ENCODE measurements at places on chromosomes 4 and X.
A peak's percentile ranks its signal among the peaks of the same experiment; 100 is the strongest.

- DNase-seq: peak; percentile 35
These were observed 159.6 kb upstream of the CTSO start for GRCh38 chr4:156113138-156113765.

DNA sequence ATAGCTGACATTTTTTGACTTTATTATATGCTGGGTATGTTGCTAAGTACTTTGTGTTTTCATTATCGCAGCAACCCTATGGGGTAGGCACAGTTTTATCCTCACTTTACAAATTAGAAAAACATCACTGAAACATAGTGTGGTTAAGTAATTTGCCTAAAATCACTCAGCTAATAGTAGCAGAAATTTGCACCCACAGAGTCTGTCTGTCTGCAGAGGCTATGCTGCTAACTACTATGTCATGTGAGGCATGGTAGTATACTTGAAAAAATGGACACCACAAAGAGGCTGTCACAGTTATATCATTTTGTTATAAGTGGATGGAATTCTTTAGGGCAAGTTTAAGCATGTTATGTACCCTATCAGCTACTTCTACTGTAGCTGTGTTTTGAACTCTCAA lies 69.0 kb downstream of the STAG2 start:
- no peak for DNase-seq

- peak; percentile 62 for DNase-seq
These were observed 38.6 kb upstream of the AMELX start for GRCh38 chrX:11254417-11255109.

GRCh38 chrX:10062980-10063379 lies 93.8 kb upstream of the CLCN4 start:
- no peak for DNase-seq

GRCh38 chr4:26061248-26061986 lies 147.4 kb downstream of the SMIM20 start:
- peak; percentile 65 for DNase-seq

- DNase-seq: peak; percentile 69
These were observed 255.8 kb downstream of the COL25A1 start for GRCh38 chr4:109046471-109047201.

GRCh38 chrX:1137531-1137930 lies 74.9 kb downstream of the CRLF2 start:
- DNase-seq: no peak

DNA sequence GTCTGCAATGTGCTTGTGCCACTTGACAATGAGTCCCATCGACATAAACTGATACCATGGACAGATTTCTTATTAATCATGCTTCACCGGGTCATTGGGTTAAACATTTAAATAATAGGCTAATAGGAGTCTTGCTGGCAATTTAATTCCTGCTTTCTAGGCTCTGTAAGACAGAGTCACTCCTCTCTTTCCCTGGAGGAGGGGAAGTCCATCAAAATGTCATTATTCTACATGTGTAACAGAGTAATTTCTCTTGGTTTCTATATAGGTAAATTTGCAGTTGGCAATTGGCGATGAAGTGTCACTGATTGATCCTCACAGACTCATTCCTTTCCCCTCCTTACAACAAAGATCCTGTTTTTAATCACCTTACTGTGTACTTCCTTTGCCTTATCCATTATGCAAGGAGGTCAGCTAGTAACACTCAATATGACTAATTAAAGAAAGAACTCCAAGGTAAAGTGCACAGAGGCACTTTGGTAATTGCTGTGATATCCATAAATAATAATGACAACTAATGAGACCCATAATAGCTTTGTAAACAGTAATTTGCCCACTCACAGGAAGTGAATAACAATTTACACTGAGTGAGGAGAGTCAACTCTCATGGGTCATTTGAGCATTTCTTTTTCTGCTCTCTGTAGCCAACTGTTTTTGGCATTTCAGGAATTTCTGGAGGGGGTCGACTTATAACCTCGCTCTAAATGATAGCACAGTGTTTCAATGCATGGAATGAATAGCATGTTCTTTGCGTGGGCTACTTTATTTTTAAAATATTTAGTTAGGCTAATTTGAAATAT lies 184.0 kb downstream of the UGT8 start:
- DNase-seq: no peak

DNA sequence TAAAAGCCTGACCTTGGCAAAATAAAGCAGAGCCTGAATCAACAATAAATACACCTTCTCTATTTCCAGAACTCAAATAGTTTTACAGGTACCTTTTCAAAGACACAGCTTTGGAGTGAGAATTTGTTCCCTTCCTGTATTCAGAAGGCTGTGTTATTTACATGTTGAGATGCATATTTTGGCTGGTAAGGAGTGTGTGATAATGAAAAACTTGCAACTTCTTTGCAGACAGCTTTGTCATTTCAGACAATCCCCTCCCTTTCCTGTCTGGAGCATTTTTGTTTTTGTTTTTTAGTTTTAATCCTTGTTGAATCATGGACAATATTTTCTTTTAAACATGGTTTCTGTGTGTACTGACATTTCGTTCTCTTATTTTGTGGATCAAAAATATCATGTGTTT lies 493.8 kb downstream of the FAT4 start:
- DNase-seq: no peak

Measured in hematopoietic multipotent progenitor cell treated with erythropoietin and hydrocortisone succinate and interleukin-3 and kit ligand, for 4 days (in vitro differentiated cells).